ENCODE measurements at places on chromosomes 13 and 19. TPM values are rescaled to one million over a fixed set of nuclear protein-coding genes. Genes with fewer than 3 reads are reported as not detected.

GRCh38 chr19:14112809-14113385 lies 4.7 kb downstream of the PRKACA start:
- peak overlapping the region; percentile 100 for H3K27ac ChIP-seq
- peak; percentile 76 for DNase-seq
- H3K36me3 ChIP-seq: no peaks in the 10 kb centered on the region

CCNA1 gene
- total RNA-seq: 0.55 TPM

DNA sequence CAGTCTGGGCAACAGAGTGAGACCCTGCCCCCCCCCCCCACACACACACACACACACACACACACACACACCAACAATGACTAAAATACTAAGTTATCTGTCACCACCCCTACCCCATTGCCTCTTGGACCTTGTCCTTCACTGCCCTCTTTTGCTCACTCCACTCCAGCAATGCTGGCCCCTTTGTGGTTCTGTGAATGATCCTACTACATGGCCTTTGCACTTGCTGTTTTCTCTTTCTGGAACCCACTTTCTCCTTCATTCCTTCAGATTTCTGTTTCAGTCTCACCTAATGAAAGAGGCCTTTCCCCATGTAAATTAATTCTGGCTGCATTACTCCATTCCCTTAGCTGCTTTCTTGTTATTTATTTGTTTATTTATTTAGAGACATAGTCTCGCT lies 2.5 kb upstream of the SAMD4B start:
- no peaks in the 10 kb centered on the region for H3K27me3 ChIP-seq
- DNase-seq: no peak
- peaks cover 30% of the 10 kb centered on the region for H3K4me1 ChIP-seq
- H3K27ac ChIP-seq: no peak overlapping the region
- H3K4me3 ChIP-seq: no peak overlapping the region

TUBB4A gene
- total RNA-seq: 6.1 TPM

- H3K27ac ChIP-seq: peak overlapping the region; percentile 60
- H3K4me3 ChIP-seq: no peak overlapping the region
- peaks cover 47% of the 10 kb centered on the region for H3K36me3 ChIP-seq
- H3K4me1 ChIP-seq: peaks cover 34% of the 10 kb centered on the region
- no peaks in the 10 kb centered on the region for H3K27me3 ChIP-seq
These were observed 10.7 kb downstream of the AP2S1 start for GRCh38 chr19:46839752-46840497.

RBM26 gene
- 29.6 TPM for total RNA-seq

GRCh38 chr13:41546372-41547190 lies 89.2 kb downstream of the RGCC start:
- DNase-seq: no peak
- H3K4me3 ChIP-seq: no peak overlapping the region
- H3K27me3 ChIP-seq: no peaks in the 10 kb centered on the region

IGFL1 gene
- total RNA-seq: not detected

- no peak for DNase-seq
- H3K27me3 ChIP-seq: peaks cover 8% of the 10 kb centered on the region
- H3K27ac ChIP-seq: no peak overlapping the region
These were observed 16.4 kb upstream of the ZNF492 start for GRCh38 chr19:22617614-22618320.

DNA sequence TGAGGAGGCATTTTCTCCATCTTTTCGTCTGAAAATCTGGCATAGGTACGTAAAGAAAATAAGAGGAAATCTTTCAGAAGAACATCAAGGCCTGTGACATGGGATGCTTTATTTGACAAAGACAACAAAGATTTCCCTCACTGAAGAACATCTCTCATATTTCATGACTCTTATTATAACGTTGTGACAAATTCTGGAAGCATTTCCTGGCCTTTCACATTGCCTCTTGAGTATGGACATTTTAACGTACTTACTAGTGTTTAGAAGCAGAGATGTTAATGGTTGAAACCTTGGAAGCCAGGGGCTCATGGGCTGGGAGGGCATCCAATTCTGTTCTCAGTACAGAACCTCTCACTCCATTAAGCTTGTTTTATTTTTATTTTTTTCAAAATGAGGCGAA lies 210.8 kb downstream of the DCT start:
- no peak overlapping the region for H3K4me3 ChIP-seq
- DNase-seq: no peak
- no peak overlapping the region for H3K27ac ChIP-seq
- H3K4me1 ChIP-seq: no peaks in the 10 kb centered on the region
- H3K27me3 ChIP-seq: no peaks in the 10 kb centered on the region
- no peaks in the 10 kb centered on the region for H3K36me3 ChIP-seq

DNA sequence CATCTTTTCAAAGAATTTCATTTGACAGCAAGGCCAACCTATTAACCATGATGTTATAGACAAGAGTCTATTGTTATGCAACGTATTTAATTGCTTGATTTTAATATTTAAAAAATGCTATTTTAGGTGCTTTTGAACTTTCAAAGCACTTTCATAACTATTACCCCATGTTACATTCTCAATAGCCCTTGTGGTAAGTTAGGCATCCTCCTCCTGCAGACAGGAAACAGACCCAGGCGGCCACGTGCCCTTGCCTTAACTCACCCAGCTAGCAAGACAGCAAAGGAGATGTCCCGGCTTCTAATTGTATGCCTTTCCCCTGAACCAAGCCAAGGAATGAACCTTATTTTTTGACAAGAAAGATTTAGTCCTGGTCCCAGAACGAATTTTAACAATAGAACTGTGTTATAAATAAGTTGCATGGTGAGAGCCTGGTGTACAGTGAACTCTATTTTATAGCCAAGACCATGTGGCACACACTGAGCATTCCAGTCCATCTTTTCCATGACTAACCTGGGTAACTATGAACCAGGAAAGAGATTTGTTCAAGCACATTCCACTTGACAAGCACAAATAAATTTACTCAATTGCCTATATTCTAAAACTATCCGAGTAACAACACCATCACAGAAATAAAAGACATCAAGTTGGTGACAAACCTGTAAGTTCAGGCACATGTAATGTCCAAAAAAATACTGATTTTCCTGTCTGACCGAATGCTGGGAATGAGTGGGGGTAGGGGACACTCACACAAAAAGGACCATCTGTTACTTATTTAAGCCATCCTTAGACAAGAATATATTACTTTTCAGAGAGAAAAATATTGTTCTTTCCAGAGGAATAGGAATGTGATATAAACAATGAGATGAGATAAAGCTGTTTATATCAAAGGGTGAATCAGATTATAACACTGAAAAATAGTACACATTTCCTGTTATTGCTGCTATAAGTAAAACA lies 163.0 kb downstream of the EFNB2 start:
- no peak for DNase-seq
- peak overlapping the region; percentile 64 for H3K27ac ChIP-seq
- H3K36me3 ChIP-seq: no peaks in the 10 kb centered on the region
- peaks cover 26% of the 10 kb centered on the region for H3K4me1 ChIP-seq

ZNF667 gene
- total RNA-seq: 6.1 TPM

CEACAM3 gene
- total RNA-seq: not detected

DNA sequence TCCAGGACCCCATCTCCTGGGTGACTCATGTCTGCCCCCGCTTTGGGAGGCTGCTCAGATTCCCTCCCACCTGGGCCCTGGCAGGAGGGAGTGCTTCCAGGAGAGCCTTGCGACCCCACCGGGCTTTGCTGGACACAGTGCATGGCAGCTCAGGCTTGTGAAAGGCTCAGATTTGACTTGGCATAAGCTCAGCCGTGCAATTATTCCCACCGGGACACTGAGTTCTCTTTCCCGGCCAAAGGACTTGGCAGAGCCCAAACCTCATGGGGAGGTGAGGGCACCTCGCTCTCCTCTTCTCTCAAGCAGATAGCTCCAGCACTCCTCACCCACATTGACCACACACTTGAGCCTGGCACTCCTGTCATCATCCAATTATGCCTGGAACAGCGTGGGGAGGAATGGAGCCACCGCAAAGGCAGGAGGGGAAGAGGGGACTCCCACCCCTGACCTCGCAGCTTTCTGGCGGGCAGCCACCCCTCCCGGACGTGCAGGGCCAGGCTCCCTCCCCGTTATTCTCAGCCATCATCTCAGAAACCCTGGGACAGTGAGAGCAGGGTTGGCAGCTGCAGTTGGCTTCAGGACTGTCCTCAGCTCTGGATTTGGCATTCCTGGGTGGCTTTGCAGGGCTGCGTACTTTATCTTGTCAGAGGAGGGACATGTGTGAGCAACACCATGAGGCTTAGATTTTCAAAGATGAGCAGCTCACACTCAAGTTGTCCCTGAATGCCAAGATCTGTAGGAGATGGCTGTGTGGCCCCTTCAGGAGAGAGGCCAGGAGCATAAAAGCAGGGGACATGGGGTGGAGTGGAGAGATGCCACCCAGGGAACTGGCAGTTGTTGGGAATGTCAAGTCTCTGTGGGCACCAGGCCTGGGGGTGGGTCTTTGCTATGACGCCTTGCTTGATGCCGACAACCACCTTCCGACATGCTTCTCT lies 306.2 kb downstream of the TEX29 start:
- H3K27ac ChIP-seq: no peak overlapping the region
- no peaks in the 10 kb centered on the region for H3K27me3 ChIP-seq
- DNase-seq: no peak
- no peaks in the 10 kb centered on the region for H3K4me1 ChIP-seq
- H3K36me3 ChIP-seq: no peaks in the 10 kb centered on the region

SYNGR4 gene
- total RNA-seq: not detected

DNA sequence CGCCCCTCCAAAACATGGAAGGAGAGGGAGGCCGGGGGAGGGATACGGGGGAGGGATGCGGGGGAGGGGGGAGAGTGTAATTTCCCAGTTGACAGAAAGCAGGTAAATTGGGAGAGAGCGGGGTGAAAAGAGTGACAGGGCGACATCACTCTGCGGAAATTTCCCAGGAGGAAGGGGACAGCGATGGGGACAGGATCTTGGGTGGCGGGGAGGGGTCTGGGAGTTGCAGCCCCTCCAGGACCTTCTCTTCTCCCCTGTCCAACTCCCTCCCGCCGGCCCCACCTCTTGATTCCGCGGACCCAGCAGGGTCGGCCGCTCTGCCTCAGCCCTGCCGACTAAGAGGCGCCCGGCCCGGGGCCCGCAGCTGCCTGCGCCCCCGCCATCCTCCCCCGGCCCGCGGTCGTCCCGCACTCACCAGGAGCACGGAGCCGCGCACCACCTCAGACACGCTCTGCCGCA lies 108.0 kb upstream of the DOCK9 start:
- H3K27ac ChIP-seq: peak overlapping the region; percentile 98
- H3K4me1 ChIP-seq: peaks cover 20% of the 10 kb centered on the region
- DNase-seq: peak; percentile 75

DNA sequence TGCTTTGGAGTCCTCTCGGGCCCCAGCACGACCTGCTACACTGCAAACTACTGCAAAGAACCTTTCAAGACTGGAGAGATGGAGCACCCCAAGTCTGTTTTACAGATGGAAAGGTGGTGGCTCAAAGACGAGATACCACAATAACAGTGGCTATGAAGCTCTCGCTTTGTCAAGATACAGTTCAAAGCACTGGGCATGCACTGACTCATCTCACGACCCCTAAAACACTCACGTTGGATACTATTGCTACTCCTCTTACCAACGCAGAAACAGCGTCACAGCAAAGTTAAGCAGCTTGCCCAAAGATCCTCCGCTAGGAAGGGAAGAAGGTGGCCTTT lies 24.0 kb upstream of the LAIR1 start:
- H3K4me1 ChIP-seq: no peaks in the 10 kb centered on the region
- no peak for DNase-seq
- H3K27ac ChIP-seq: no peak overlapping the region
- H3K4me3 ChIP-seq: no peak overlapping the region

DNA sequence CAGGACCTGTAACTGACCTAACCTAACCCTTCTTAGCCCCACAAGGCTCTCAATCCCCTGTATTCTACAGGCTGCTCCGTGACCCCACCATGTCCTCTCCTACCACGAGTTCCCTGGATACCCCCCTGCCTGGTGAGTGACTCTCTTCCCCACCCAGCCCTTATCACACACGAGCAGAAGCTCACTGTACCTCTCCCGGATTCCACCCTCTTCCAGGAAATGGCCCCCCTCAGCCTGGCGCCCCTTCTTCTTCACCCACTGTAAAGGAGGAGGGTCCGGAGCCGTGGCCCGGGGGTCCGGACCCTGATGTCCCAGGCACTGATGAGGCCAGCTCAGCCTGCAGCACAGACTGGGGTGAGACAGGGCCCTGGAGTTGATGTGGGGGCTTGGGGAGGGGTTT lies 1.3 kb downstream of the NR1H2 start:
- peak; percentile 64 for DNase-seq
- H3K36me3 ChIP-seq: peaks cover 27% of the 10 kb centered on the region
- peak overlapping the region; percentile 99 for H3K27ac ChIP-seq
- H3K27me3 ChIP-seq: no peaks in the 10 kb centered on the region
- H3K4me3 ChIP-seq: no peak overlapping the region
- peaks cover 6% of the 10 kb centered on the region for H3K4me1 ChIP-seq

HS6ST3 gene
- total RNA-seq: 0.54 TPM

GRCh38 chr19:45114116-45114515 lies 21.1 kb downstream of the PPP1R37 start:
- no peak overlapping the region for H3K4me3 ChIP-seq
- no peak overlapping the region for H3K27ac ChIP-seq
- peaks cover 24% of the 10 kb centered on the region for H3K4me1 ChIP-seq
- no peak for DNase-seq
- no peaks in the 10 kb centered on the region for H3K27me3 ChIP-seq

GRCh38 chr19:7868326-7868670 lies 5.9 kb downstream of the PRR36 start:
- H3K4me3 ChIP-seq: peak overlapping the region; percentile 46
- peaks cover 68% of the 10 kb centered on the region for H3K27me3 ChIP-seq
- no peak overlapping the region for H3K27ac ChIP-seq
- peaks cover 39% of the 10 kb centered on the region for H3K4me1 ChIP-seq

DNA sequence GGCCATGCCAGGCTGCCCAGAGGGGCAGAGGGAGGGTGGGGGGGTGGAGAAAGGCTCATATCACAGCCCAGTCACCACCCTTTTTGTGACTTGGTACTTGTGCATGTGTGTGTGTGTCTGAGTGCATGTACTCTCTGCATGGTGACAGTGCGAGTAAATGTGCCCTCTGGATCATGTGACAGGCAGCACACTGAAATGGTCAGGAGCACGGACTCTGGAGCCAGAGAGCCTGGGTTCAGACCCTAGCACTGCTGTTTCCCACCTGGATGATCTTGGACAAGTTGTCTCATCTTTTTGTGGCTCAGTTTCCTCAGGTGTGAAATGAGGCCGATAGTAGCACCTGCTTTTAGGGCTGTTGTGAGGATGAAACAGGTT lies 2.0 kb downstream of the CIC start:
- H3K27ac ChIP-seq: peak overlapping the region; percentile 89
- H3K36me3 ChIP-seq: peaks cover 23% of the 10 kb centered on the region
- no peak for DNase-seq
- H3K4me3 ChIP-seq: peak overlapping the region; percentile 66

- no peak overlapping the region for H3K4me3 ChIP-seq
- DNase-seq: no peak
- no peak overlapping the region for H3K27ac ChIP-seq
- H3K27me3 ChIP-seq: peaks cover 86% of the 10 kb centered on the region
- H3K36me3 ChIP-seq: no peaks in the 10 kb centered on the region
These were observed 5.9 kb downstream of the RTBDN start for GRCh38 chr19:12828494-12828893.

- no peaks in the 10 kb centered on the region for H3K27me3 ChIP-seq
- H3K4me3 ChIP-seq: peak overlapping the region; percentile 86
- H3K4me1 ChIP-seq: peaks cover 45% of the 10 kb centered on the region
- no peaks in the 10 kb centered on the region for H3K36me3 ChIP-seq
- peak; percentile 67 for DNase-seq
These were observed 1.3 kb downstream of the PRKD2 start for GRCh38 chr19:46715620-46715974.
